Fibroblast of upper back skin (primary cell): ENCODE measurements at places on chromosomes 7 and 10.

DNA sequence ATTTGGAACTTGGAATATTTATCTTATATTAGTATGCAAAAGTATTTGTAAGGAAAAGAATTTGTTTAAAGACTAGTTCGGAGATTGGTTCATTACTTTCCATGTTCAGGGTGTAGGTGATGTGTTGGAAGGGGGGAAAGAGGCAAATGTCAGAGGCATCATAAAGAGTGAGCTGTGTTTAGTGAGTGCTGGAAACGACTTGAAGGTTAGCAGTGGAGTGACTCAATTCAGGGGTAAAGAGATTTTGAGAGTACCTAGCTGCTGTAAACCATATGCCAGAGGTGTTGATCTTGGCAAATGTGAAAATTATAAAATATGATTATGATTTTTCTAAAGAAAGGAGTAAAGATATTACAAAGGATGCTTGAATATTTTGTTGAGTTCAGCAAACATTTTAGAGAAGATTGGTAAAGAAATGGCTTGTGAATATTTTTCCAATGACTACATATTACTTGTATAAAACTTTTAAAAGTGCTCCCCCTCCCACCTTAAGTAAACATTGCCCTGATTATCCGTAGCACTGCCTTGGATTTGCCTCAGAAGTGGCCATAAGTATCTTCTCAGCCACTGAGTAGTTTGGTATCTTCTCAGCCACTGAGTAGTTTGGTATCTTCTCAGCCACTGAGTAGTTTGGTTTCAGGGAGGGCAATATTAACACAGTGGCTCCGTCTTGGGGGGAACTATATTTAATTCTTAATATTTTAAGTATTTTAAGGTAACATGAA is 51.5 kb downstream of the ZNRF2 start:
- no peak for DNase-seq

- peak; percentile 60 for DNase-seq
Measured at GRCh38 chr7:140623980-140624379, 16.6 kb downstream of the DENND2A start.

DNA sequence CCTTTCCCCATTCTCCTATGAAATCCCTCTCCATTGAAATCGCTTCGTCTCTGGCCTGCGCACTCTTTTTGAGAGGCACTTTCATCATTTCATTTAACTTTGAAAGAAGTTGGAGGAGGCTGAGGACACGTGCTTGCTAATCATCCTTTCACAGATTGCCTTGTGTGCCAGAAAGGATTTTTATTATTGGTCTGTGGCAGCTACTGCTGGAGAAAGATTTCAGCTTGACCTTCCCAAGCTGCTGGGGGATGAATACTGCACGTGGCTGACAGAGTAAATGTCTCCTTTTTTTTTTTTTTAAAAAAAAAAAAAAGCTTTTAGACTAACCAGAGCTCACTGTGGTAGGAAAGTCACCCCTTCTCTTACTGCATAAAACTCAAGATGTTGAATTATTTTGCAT is 44.2 kb upstream of the KCNIP2 start:
- DNase-seq, result no peak

DNA sequence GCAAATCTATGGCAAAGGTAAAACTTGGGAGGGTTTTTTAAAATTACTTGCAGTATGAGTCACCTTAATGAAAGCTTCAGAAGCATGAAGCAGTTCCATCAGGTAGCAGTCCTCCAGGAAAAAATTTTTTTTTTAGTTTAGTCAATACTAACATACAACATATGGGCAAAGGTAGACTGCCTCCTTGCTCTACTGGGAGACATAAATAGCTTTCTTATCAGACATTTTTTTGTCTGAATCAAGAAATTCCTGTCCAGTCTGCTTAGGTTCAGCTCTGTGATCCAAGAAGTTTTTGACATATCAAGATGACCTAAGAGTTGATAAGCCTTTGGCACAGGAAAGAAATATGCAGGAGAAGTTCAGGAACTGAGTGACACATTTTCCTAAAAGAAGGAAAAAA is 171.5 kb upstream of the TCF7L2 start:
- DNase-seq, result peak; percentile 43

- no peak for DNase-seq
Measured at GRCh38 chr7:136183981-136184380, 206.8 kb upstream of the MTPN start.

DNA sequence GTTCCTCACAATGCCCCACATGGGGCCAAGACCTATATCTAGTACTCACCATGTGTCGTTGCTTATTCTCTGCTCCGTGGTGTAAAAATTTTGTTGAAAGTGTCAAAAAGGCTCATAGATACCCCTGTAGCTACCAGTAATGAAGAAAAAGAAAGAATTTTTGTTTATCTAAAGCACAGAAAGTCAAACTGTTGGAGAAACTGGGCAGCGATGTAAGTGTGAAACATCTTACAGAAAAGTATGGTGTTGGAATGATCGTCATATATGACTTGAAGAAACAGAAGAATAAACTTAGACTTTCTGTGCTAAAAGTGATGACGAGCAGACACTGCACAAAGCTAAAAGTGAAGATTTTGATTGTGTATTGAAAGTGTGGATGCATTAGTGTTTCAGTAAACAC is 626.6 kb upstream of the GHITM start:
- no peak for DNase-seq

DNA sequence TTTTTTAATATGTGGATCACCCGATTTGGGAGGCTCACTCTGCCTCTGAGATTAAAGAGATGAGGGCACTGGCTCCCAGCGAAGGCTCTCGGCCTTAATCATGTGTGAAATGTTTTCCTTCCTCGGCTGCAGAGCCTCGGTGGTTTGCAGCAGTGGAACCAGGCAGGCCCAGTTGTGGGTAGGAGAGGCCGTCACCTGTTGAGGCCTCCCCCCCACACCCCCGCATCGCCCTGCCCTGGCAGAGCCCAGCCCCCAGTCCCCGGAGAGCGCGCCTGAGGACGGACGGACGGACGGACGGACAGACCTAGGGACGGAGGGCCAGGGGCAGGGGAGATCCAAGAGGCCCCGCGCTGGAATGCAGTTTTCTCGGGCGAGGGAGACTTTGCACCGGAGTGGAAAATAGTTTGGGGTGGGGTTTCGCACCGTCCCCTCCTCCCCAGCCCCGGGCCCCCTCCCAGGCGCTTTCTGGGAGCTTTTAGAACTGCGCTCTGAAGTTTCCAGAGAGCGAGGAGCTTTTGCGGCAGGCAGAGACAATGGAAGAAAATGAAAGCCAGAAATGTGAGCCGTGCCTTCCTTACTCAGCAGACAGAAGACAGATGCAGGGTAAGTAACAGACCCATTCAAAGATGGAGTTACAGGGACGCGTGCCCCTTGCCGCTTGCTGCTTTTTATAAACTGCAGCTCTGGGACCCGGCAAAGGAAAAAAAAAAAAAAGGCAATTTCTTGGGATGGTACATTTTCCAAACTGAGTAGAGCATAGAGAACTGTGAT is at the start of gene KIAA1217:
Gene KIAA1217 (plus strand): TSS at position 478 of the 771 bp plus-strand sequence. CDS start 56 bp downstream, at position 534.
- peak; percentile 43 for DNase-seq

DNA sequence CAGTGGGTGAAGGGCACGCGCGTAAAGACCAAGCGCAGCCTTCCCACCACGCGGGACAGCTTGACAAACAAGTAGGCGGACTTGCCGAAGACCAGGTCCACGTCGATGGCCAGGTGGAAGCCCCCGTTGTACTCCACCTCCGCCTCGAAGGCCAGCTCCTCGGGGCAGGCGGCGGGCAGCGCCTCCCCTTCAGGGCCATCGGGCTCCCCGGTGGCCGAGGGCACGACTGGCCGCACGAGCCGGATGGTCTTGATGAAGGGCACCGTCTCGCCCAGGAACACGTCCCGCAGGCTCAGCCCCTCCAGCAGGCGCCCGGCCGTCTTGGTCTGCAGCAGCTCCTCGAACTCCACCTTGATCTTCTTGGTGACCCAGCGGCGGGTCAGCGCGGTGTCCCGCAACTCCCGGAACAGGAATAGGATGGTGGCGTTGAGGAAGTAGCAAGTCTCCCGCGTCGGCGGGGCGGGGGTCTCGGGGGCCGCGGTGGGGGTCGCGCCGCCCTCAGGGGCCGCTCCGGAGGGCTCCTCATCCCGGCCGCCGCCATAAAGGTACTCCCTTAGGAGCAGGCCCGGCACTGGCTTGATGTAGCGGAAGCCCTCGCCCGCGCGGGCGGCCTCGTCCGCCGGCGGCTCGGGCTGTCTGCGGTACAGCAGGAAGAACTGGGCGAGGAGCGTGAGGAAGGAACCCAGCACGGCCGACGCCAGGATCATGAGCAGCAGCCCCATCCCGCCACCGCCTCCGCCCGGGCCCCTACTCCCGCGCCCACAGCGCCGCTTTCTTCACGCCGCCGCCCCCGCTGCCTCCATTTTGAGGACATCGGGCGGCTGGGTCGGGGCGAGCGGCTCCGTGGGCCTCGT is 507 bp downstream of the PDZD8 start:
- DNase-seq, result no peak

- DNase-seq, result no peak
Measured at GRCh38 chr10:71846816-71847215, 4.2 kb downstream of the PSAP start.

DNA sequence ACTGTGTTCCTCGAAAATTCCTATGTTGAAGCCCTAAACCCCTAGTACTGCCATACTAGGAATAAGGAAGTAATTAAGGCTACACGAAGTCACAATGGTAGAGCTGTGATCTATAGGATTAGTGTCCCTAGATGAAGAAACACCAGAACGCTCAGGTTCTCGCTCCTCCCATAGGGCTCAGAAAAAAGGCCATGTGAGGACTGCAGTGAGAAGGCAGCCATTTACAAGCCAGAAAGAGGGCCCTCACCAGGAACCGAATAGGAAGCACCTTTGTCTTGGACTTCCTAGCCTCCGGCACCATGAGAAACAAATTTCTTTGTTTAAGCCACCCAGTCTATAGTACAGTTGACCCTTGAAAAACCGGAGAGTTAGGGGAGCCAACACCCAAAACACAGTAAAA is 46.2 kb downstream of the CACUL1 start:
- DNase-seq, result no peak

DNA sequence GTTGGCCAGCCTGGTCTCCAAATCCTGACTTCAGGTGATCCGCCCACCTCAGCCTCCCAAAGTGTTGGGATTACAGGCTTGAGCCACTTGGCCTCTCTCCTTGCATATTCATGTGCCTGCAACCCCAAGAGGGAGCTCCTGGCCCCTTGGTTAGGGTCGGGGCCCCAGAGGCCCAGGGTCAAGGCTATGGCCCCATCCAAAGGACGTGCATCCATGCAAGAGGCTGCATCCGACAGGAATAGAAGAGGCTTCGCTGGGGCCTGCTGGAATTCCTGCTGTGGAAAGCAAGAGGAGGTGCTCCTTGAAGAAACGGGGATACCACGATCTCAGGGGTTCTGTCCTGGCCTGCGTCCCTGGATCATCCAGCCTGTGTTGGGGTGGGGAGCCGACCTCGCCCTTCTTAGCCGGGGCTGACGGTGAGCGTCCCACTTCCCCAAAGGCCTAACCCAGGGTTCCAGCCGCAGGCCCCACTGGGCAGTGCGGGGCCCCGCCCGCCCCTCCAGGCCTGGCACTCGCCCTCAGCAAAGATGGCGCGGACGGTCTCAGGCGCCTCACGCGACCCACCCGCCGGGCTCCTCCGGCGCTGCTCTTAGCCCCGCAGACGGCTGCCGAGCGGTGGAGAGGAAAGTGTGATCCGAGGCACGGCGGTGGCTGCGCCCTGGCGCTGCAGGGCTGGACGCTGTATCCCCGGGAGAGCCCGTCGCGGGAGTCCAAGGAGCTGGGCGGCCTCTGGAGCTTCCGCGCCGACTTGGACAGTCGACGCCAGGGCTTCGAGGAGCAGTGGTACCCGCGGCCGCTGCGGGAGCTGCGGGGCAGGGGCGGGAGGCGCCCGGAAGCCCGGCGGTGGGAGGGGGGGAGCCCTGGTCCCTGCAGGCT is 54.7 kb downstream of the ZNF727 start:
- no peak for DNase-seq

- no peak for DNase-seq
Measured at GRCh38 chr10:77507291-77507880, 130.2 kb downstream of the KCNMA1 start.
